ENCODE measurements at places on chromosomes 5 and 9.

GRCh38 chr9:18935541-18935940 is 97.5 kb downstream of the SAXO1 start:
- no peak for DNase-seq

GRCh38 chr5:168176251-168176650 is 115.2 kb upstream of the WWC1 start:
- no peak for DNase-seq

DNA sequence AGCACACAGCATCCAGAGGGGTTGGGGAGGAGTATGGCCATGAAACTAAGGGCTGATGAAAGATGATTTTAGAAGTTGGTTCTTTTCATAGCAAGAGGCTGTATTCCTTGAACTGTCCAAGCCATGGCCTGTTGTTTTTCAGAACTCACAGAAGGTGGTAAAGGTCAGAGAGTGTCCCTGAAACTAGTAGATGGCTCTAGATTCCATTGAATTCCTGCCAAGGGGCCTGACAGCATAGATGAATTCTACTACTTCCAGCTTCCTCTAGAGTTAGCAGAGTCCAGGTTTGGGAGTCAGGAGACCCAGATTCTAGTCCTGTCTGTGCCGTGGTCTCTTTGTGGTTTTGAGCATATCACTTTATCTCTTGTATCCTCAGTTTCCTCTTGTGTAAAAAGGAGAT is 101.6 kb downstream of the GRIA1 start:
- no peak for DNase-seq

DNA sequence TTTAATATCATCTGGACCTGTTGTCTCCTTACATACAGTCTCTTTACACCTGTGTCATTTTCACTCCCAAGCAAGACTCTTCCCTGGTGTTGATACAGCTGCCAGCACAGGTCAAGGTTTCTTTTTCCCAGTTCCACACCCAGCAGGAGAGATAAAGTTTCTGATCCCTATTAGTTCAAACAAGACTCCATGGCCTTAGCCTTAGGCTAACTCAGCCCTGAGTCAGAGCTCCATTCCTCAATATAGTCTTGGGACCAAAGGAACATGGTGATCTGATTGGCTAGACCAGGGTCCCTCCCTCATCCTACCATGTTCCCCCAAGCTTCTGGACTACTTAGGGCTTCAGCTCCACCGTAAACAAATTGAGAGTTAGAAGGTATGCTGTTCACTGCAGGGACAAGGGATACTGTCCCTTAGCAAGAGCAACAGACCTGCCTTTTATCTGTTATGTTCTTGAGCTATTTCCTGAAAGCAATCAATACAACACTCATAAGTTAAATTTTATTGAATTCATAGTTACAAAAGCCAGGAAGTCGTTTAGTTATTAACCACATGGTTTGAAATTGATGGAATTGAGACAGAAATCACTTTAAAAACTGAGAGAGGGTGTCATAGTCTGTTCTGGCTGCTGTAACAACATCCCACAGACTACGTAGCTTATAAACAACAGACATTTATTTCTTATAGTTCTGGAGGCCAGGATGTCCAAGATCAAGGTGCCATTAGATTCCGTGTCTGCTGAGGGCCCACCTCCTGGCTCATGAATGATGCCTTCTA is 20.5 kb downstream of the SLC1A1 start:
- no peak for DNase-seq

- no peak for DNase-seq
Observed at GRCh38 chr5:71693828-71694427, 25.1 kb upstream of the CARTPT start.

GRCh38 chr5:27242258-27242626 is 203.9 kb upstream of the CDH9 start:
- DNase-seq = no peak

- DNase-seq = no peak
Observed at GRCh38 chr9:127586096-127586495, 26.0 kb upstream of the STXBP1 start.

DNA sequence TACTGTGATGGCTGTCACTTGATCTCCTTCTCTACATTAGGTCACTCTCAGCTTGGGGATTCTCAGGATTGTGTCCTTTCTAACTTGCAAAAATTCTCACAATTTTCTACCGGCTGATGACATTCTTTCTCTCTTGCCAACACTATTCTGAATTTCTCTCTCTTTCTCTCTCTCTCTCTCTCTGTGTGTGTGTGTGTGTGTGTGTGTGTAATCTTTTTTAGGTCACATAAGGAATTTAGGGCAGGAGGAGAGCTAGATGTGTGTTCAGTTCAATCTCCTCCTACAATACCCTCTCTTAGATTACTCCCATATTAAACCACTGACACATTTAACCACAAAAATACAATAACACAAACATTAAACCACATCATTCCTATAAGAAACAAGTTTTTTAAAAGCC is 242.3 kb upstream of the NREP start:
- no peak for DNase-seq

DNA sequence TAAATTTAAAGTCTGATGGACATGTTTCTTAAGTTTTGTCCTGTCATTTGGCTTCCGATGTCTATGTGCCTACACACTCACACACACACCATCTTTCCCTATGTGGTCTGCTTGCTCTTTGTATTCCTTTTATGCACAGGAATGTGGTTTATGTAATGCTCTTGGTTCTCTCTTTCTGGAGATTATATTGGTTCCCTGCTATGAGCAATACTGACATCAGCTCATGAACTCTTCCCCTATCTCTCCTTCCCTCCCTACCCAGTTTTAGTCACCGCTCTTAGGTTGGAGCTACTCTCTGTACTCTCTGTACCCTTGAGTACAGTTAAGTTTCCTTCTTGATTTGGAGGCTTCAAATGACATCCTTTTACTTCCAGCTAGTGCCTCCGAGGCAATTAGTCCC is 77.9 kb upstream of the MVB12B start:
- DNase-seq = no peak

DNA sequence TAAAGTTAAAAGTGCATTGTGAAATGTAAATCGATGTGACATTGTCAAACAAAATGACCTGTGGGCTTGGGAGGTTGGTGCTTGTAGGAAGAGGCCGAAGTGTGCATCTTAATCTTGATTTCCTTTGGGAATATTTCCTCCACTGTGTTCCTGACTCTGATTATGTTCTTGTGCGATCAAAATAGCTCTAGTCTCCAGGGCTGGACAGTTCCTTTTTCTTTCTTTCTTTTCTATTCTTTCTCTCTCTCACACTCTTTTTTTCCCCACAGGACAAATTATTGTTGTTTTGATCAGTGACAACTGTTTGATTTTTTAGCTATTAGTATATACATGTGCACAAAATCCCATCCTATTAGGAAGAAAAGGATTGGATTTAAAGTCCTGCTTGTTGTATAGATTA is 347.5 kb downstream of the ZSWIM6 start:
- no peak for DNase-seq

GRCh38 chr5:81398741-81399140 is 4.8 kb upstream of the ACOT12 start:
- no peak for DNase-seq

- no peak for DNase-seq
Observed at GRCh38 chr9:82149501-82149946, 161.0 kb downstream of the SPATA31D1 start.

DNA sequence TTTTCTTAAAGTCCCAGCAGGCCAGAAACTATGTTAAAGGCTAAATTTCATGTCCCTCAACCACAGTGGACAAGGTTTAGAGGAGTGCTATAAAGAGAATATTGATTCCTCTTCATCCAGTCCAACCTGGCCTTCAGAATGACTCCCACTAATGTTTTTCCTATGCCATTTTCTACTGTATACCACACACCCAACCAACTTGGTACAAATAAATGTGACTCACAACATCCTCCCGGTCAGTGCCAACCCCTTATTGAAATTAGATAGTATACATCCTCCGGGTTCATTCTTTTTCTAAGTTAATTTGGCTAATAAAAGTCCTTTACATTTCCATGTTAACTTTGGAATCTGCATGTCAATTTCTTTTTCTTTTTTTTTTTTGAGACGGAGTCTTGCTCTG is 215.1 kb downstream of the TSSK1B start:
- DNase-seq = no peak

DNA sequence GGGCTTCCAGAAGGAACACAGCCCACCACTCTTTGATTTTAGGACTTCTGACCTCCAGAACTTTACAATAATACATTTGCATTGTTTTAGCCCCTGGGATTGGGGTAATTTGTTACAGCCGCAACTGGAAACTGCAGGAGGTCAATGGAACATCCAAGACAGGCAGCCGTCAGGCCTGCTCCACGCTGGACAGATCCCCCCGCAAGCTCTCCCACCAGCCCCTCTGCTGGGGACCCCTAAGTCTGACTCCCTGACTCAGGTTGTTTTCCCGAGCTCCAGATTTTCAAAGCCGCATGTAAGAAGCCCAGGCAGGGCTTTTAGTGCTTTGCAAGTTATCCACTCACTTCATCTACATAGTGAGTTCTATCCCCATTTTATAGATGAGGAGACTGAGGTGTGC is 127.6 kb downstream of the PAX5 start:
- DNase-seq = no peak

DNA sequence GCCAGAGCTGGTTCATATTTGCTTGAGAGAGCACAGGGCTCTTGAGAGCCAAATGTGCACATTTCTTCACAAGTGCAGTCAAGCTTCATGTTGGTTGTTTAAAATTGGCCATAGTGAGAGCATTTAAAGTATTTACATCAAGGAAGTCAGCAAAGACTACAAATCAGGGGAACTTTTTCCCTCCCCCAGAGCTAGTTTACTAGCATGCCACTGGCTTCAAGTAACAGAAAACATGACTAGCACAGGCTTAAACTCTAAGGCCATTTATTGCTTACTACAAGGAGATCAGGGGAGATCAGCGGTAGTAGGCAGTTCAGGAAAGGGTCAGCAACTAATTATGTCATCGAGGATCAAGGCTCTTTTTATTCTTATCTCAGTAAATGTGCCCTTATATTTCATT is 11.0 kb upstream of the CCDC171 start:
- no peak for DNase-seq

- no peak for DNase-seq
Observed at GRCh38 chr5:146514575-146514974, 1.4 kb downstream of the GPR151 start.

DNA sequence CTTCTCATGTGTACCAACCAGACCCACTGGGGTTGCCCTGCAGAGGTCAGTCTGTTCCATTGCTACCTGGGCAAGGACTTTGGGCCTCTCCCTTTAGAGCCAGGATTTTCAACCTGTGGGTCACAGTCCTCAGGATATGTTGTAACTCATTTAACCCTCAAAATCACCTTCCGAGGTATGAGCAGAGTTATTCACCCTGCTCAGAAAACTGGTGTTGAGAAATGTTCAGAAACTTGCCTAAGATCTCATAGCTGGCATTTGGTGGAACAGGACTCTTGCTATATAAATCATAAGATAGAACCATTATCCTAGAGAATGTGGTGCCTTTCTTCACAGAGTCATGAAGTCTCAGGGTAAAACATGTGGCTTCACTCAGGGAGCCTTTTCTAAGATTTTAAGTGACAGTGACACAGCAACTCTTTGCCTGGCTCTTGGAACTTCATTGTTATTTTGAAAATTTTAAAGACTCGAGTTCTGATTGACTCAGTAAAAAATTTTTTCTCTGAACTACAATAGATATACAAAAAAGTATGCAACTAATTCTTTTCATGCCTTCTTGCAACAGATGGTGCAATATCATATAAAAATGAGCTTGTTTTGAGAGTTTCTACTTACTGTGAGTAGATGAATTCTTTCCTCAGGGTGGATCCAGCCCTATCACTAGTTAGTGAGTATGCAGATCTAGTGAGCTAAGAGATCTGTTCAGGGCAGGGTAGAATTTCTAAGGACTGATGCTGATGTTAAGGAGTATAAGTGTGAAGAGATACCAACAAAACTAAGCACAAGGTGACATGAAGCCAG is 29.5 kb downstream of the CAST start:
- DNase-seq = no peak

DNA sequence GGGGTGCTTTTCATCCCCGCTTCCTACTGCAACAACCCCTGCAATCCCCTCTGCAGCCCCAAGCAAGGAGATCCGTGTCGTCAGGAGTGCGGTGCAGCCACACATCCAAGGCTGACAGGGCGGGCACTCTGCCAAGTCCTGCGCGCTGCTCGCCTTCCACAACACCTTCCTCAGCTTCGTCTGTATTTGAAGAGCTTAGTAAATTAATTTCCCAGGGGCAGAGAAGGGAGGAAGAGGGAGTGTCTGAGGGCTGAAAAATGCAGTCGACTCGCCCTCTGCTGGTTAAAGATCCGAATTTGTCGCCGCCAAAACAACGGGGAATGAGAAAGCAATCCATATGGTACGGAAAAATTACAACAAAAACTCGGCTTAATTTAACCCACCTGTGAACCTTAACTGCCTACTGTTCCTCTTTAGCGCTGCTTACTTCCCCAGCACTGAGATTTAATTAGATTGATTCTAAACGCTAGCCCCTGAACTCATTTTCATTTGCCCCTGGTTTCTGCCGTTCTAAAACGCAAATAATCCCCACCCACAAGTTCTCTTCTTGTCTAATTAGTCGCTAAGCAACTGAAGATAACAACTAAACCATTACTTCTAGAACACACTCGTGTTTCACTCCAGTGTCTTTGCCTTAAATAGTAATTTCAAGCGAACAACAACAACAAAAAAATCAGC is 10.9 kb upstream of the PCDHB1 start:
- no peak for DNase-seq

DNA sequence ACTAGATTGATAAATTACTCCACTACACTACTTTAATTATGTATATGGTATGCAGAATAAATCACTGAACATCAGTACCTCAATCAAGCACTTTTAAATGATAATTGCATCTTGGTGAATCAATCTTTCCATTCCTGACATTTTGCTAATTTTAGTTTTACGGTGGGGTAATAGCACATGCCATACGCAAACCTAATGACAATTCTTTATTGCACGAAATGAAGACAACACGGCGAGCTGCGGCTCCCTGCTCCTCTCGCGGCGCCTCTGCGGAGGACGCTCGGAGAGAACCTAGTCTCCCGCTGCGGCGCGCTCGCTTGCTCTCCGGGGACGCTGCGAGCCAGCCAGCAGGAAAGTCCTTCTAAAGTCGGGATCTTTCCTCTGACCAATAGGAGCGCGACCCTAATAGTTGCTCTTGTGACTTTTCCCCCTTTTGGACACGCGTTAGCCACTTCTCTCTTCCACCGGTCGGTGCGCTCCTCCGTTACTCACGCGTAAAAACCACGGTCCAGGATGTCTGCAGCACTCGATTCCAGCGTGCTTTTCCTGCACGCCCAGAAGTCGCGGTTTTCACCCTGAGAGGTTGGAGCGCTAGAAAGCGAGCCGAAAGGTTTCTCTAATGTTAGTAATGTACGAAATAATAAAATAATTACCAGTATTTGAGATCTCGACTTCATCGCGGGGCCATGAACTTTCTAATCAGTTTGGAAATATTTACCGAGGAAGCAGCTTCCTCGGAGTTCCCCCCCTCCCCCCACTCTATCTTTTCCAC is 1.0 kb upstream of the MEF2C start:
- DNase-seq = peak; percentile 57

DNA sequence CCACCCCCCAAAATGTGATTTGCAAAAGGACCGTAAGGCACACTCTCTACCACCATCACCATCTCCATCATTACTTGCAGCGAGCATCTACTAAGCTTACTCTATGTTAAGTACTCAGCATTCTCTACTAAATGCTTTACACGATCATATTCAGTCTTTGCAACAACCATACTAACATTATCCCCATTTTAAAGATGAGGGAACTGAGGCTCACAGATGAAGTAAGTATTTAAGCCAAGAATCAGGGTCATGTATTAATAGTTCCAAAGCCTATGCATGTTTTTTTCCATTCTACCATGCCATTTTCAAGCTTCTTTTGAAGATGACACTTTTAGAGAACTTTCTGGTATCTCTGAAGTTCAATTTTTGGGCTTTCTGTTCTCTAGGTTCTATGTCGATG is 121.7 kb upstream of the ANKRD55 start:
- no peak for DNase-seq

- peak; percentile 32 for DNase-seq
Observed at GRCh38 chr9:138052635-138053320, 175.2 kb downstream of the CACNA1B start.
